Activated CD8-positive, alpha-beta memory T cell treated with anti-CD3 and anti-CD28 coated beads, Interleukin-2, amount 50 U/mL, for 4 hours (primary cell): ENCODE measurements at places on chromosomes 11 and 22.

DNA sequence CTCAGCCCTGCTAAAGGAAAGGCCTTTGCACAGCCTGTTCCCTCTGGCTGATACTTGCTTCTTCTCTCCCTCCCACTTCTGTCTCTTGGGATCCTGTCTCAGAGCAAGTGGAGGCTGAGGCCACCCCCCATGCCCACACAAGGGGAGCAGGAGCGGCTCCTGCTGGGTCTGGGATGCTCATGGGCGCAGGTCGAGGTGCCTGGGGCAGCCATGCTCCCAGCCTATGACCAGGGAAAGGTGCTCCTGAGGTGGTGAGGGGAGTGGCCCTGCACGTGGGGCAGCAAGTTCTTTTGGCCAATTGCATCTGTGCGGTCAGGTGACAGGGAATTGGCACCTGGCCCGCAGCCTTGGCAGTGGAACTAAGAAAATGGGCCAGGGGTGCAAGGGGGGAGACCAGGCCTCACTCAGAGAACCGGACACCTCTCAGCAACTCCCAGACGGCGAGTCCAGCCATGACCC lies 1.5 kb downstream of the MAPK11 start:
- no peak for DNase-seq

DNA sequence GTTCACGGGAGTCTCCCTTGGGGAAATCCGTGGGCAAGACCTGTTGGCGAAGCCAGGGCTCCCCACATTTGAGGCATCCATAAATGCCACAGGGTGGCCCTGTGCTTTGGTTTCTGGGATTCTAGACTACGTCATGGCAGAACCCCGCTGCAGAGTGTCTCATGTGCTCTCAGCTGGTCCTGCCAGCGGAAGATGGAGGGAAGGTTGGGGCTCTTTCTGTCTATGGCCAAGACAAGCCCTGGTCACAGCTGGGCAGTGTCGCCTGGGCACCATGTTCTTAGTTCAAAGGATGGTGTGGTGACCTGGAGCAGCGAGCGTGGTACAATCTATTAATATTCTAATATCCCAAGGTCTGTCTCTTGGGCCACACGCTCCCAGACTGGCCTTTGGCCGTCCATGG lies 511.7 kb downstream of the TBC1D22A start:
- no peak for DNase-seq

DNA sequence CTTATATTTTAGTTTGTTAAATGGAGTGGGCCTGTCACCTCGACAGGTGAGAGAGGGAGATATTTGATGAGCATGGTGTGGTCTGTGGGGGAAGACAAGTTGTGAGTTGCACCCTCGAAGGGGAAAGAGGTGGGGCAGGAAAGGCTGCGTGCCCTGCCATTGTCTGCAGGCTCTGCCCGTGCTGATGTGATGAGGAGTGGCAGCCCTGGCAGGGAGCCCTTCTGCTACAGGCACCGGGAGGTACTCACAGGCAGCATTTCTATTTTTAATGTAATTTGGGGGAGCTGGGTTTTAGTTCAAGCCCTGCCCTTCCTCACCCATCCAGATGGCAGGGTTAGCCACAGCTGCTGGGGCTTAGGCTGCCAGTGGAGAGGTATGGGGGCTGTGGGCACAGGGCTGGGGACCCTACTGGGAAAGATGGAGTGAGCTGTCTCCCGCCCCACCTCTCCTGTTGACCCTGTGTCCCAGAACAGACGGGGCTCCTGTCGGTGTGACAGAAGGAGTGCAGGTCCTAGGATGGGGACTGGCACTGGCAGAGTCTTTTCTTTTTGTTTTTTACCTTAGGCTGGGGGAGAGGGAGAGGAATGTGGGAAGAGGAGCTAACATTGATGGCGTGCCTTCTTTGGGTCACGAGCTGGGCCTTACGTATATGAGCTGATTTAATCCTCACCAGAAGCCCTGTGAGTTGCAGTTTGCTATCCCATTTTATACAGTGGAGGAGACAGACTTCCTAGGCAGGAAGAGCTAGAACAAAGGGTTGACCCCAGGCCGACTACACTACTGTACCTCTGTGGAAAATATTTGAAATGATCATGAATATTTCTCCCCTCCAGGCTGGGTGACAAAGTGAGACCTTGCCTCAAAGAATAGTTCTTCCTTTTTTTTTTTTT lies 51.6 kb downstream of the CEP164 start:
- DNase-seq, result no peak

- DNase-seq, result no peak
These were observed 301.1 kb downstream of the BUD13 start for GRCh38 chr11:116471608-116472256.

GRCh38 chr11:73783483-73784020 lies 4.1 kb upstream of the MRPL48 start:
- DNase-seq, result no peak

GRCh38 chr22:36936362-36937116 lies 23.1 kb downstream of the CSF2RB start:
- DNase-seq, result no peak

DNA sequence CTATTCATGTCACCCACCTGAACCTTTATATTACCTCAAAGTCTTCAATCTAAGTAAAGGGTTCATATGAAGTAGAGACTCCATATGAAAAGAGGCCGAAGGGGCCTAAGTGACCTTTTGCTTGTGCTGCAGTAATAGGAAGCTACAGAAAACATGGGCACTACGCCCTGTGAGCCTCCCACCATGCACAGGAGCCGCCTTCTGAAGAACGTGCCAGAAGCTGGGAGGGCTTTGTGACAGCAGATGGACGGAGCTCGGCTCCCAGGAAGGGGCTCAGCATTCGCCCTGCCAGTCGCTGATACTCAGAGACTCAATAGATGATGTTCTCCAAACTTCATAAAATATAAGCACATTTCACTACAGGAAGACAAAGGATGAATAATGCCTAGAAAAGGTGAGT lies 21.2 kb downstream of the DEAF1 start:
- no peak for DNase-seq

GRCh38 chr22:31951194-31952093 lies 7.1 kb downstream of the YWHAH start:
- no peak for DNase-seq

DNA sequence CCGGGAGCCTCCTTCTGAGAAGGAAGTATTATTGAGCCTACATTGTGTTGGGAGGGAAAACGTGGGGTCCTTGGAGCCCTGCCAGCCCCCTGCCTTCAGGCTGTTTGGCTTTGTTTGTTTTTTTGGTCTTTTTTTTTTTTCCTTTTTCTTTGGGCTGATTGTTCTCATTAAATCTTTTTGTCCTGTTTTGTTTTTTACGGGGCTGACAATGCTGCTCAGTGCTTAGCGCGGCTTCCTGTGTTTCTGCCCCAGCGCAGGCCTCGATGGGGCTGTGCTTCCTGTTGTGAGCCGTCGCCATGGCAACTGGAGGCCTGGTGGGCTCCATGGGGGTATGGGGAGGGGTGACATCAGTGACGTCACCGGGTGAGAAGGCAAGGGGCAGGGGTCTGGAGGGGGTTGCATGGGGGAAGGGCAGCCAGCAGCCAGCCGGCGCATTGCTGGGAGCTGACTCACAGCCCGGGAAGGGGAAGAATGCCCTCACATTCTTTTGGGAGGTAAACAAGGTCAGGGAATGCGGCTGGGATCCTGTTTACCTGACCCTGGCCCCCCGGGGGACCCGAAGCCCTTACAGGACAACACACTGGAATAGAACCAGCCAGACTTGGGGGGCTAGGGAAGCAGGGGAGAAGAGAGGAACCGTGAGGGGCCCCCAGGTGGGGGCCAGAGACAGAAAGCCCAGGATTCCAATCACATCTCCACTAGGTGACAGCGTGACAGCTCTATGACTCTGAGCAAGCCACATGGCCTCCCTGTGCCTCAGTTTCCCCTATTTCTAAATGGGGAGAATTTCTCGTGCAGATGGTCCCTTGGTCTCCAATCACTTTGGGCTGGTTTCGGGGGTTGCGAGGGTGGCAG lies 22.2 kb upstream of the CBX7 start:
- DNase-seq, result peak; percentile 70

DNA sequence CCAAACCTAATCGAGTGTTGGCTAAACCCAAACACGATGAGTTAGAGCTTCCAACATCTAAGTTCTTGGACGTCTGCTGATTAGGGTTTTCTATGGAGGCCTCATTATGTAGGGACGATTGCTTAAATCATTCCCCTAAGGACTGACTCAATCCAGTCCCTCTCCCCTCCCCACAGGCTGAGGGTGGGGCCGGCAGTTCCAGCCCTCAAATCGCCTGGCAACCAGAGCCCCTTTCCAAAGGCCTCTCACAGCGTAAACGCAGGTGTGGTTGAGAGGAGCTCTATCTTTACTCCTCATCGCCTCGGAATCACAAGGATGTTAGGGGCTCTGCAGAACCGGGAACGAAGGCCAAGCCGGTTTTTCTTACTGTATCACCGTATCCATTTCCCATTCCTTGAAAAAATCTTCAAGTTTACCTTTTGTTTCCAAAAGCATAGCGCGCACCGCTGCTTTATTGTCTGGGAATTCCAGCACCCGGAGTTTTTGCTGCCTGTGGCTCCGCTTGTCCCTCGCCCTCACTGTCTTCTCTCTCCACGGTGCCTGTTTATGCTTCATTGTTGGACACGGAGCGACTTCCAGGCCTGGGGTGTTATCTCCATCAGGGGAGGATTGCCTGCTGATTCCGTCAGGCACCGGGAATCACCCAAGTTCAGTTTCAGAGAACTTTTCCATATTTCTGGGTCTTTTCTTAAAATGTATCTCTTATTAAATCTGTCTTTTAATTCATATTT lies 13.8 kb upstream of the IFITM3 start:
- DNase-seq, result no peak

- no peak for DNase-seq
These were observed 41.6 kb upstream of the PAK1 start for GRCh38 chr11:77515483-77515882.

GRCh38 chr22:35961480-35962295 lies 66.9 kb downstream of the RBFOX2 start:
- DNase-seq, result no peak

DNA sequence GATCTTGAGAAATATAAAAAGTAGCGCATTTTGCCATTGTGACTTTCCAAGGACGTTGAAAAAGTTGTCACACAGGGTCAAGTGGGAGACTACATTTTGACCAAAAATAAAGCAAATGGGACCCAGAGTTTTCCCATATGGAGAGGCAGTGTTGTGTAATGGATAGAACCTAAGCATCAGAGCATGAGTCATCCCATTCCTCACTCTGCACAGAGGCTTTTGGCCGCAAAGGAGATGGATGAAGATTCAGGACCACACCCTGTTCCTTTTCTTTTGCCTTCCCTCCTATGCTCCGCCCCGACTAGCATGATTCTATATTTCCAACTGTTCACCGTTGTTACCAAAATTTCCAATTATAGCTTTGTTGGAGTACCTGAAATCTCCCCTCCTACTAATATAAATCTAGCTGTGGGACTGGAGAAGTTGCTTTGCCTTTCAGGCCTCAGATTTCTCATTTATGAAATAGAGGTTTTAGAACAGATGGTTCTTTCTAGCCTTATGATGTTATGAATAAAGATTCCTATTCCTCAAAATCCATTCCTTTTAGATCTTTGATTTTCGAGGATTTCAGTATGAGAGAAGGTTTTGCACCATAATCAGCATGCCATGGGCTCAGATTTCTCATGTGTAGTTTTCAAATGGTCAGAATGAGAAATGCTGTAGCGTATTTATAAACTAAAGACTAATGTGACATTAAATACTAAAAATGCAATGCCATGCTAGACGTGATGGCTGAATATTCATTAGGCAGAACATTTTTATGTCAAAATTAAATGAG lies 921.9 kb upstream of the TENM4 start:
- DNase-seq, result no peak

DNA sequence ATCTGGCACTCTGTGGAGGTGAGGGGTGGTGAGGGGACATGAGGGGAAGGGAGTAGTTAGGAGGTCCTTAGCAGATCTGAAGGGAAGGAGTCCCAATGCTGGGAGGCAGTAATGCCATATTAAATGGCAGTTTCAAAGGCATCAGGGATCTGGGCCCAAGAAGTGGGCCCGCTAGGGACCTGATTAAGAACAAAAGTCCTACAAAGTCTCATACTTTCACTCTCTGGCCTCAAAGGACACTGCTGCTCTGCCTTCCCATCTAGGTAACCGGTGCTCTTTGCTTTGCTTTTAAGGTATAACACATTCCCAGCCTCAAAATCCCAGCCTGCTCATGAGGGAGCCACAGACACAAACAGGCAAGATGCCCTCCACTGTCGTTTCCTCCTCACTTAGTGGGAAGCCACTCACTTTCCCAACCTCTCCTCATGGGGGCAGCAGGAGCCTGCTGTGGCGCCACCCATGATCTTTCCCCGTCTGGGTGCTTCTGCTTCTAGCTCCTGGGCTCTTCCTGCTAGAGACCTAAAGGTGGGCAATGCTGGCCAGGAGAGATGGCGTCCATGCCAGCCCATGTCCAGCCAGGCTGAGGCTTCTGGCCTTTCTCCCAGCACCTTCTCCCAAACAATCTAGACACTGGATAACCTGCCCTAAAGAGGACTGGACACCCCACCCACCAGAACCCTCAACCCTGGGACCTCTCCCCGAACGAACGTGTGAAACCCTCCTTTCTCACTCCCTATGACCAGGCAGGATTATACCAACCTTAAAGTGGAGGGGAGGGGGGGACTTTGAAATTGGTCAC lies 68.3 kb downstream of the PLEKHA7 start:
- DNase-seq, result no peak

GRCh38 chr11:37184326-37184725 lies 586.3 kb upstream of the RAG2 start:
- DNase-seq, result no peak

- DNase-seq, result no peak
These were observed 1.3 kb upstream of the NPTXR start for GRCh38 chr22:38845004-38845740.

DNA sequence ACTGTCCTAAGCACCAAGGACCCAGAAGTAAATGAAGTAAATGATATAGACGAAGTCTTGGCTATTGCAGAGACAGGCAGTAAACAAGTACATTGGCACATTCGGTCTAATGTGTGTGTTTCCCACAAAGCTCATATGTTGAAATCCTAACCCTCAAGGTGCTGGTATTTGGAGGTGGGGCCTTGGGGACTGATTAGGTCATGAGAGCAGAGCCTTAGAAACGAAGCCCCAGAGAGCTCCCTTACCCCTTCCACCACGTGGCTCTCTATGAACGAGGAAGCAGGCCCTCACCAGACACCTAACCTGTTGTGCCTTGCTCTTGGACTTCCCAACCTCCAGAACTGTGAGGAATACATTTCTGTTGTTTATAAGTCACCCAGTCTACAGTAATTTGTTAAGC lies 14.9 kb downstream of the CLMP start:
- DNase-seq, result no peak

GRCh38 chr11:78860720-78861422 lies 286.2 kb upstream of the NARS2 start:
- no peak for DNase-seq

DNA sequence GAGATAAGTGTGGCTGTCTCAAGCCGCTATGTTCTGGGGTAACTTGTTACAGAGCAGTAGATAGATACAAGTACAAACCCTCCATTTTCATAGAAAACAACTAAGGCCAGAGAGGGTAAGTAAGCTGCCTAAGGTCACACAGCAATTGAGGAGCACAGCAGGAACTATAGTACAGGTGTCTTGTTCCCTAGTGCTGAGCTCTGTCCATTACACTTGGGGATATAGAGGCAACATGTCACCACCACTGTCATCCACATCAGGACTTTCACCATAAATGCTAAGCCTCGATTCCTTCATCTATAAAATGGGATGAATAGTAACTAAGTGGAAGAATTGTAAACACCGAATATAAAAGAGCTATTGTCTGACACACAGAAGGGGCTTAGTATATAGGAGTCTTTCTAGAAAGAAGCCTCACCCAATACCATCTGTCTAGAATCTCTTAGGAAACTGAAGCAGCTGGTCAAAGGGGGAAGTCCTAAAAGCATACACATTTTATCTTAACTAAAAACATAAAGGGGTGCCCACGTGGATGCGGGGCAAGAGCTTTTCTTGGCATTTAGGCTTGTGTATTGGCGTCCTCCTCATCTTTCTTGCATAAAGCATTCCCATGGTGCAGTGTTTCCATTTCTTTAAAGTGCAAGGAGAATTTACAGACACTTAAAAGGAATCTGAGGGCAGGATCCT lies 93.8 kb upstream of the ALX4 start:
- no peak for DNase-seq
